Femur (tissue), 1 donor: ENCODE measurements at places on chromosomes 3 and 15.

GRCh38 chr3:62203152-62203551 lies 170.2 kb downstream of the FEZF2 start:
- no peak for DNase-seq

GRCh38 chr15:40108061-40108854 lies 421 bp downstream of the BMF start:
- peak; percentile 83 for DNase-seq

- DNase-seq: no peak
These were observed 13.6 kb downstream of the SCN11A start for GRCh38 chr3:39038165-39038564.

- no peak for DNase-seq
These were observed 230.4 kb upstream of the BHLHE40 start for GRCh38 chr3:4748701-4749378.

DNA sequence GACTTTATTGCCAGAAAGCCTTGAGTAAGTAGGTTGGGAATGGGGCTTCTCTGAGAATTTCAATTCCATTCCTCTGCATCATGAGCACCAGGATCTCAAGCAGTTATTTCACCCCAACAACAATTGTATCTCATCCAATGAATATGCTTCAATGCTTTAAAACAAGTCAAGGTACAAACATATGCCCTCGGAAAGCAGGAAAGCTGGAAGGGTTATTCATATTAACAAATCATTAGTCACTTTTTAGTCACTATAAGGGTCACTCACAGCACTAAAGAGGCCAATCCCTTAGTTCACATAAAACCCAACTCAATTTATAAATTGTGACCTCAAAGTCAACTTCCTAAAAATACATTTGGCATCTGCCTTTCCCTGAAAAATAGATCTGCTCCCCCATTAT lies 16.2 kb downstream of the MB21D2 start:
- DNase-seq: no peak

GRCh38 chr15:72585476-72586058 lies 68.9 kb upstream of the GOLGA6B start:
- no peak for DNase-seq
